ENCODE measurements at places on chromosomes 2 and 18.
A peak's percentile ranks its signal among the peaks of the same experiment; 100 is the strongest.

- no peak for DNase-seq
Observed at GRCh38 chr2:169819106-169819505, 5.6 kb downstream of the METTL5 start.

- no peak for DNase-seq
Observed at GRCh38 chr2:202762556-202762955, 109.0 kb downstream of the ICA1L start.

GRCh38 chr18:2547477-2548087 lies 23.7 kb downstream of the METTL4 start:
- no peak for DNase-seq

DNA sequence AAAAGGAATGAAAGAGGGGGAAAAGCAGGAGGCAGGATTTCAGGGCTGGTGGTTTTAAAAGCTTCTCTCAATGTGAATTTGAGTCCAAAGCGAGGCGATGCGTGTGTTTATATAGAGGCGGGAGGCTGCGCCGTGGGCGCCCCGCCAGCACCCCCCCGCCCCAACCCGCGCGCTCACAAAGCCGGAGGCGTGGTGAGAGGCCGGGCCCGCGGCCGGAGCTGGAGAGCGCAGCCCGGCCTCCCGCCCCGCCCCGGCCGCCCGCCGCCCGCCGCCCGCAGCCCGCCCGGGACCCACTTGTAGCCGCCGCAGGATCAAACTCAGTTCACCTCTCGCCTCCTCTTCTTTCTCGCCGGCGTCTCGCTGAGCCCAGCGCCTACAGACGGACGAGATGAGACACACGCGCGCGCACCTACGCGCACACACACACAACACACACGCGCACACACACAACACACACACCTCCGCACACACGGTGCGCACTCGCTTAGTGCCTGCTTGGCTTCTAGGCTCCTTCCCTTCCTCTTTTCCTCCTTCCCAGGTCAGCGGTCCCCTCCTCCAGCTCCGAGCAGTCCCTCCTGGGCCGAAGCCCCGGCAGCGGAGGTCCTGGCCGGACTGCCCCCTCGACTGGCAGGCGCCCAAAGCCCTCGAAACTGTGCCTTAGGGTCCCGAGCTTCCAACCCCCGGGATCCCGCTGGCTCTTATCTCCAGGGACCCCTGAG lies 1.3 kb upstream of the CYP26B1 start:
- no peak for DNase-seq

GRCh38 chr2:144354953-144355352 lies 165.0 kb downstream of the ZEB2 start:
- no peak for DNase-seq

DNA sequence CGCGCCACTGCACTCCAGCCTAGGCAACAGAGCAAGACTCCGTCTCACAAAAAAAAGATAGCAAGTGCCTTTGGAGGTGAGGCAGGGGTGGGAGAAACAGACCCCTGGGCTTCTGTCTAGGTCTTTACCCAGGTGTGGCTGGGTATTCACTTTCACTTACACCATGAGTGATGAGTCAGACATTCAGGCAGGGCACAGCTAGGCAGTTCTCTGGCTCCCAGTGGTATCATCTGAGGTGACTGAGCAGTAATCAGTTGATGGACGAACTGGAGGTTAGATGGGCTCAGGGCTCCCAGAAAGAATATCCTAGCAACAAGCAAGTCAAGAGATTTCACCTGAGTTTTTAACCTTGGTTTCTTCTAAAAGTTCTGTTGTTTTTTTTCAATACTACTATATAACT lies 107.0 kb upstream of the RAB6C start:
- no peak for DNase-seq

GRCh38 chr2:218881744-218882460 lies 1.2 kb downstream of the WNT10A start:
- no peak for DNase-seq

DNA sequence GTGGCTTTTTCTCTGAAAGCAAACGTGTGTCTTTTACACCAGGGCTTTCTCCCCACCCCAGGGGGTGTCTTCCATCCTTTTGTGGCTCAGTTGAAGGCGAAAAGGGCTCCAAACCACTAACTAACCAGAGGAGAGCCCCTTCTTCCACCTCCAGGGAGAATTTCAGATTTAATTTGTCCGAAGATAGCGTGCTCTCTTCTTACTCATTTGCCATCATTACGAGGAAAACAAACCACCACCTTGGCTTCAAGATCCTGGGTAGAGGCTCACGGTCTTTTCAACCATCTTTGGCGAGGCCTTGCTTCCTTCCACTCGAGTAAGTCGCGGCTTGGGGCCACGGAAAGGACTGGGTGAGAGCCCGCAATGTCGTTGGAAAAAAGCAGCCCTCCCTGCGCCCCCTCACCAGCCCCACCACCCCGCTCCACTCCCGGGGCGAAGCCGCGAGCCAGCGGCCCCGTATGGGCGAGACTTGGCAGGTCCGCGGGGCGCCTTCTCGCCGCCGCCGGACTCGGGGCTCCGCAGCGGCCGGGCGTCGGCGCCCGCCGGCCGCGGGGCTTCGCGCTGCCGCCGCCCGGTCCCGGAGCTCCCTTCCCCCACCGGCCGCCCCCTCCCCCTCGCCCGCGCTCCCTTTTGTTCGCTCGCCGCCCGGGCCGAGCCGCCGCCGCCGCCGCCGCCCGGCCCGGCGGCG lies 1.7 kb upstream of the ZNF532 start:
- peak; percentile 53 for DNase-seq

- no peak for DNase-seq
Observed at GRCh38 chr2:55550368-55551102, 31.0 kb downstream of the CFAP36 start.

DNA sequence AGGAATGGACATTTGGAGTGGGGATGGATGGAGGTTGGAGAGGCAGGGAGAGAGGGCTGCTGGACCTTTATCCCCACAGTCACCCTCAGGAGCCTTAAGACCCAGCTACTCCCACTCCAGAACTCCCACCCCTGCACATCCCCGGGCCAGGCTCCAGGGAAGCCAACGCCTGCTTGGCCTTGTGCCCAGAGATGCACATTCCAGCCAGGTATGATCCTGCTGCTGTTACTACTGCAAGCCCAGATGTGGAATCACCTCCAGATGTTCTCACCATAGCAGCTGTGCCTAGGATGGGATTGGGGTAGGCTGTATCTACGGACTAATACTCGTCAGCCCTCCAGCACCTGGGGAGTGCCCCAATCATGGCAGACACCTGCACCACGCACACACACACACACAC lies 71.7 kb downstream of the ZFP36L2 start:
- no peak for DNase-seq

- no peak for DNase-seq
Observed at GRCh38 chr2:156511122-156511521, 74.9 kb downstream of the GPD2 start.

DNA sequence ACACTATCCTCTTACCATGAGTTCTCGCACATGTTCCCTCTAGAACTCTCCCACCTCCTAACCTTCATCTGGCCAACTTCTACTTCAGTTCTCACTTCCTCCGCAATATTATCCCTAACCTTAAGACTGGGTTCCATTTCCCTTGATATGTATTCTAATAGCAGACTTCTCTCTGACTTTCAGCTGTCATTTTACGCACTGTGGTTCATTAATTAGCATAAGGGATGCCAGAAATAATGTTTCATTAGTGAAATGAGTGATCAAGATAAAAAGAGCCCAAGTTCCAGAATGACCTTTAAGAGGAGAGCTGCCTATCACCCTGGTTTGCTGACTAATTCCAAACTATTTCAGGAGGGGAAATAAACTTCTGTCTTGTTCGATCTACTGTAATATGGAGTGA lies 108.6 kb upstream of the CCDC150 start:
- DNase-seq = no peak

DNA sequence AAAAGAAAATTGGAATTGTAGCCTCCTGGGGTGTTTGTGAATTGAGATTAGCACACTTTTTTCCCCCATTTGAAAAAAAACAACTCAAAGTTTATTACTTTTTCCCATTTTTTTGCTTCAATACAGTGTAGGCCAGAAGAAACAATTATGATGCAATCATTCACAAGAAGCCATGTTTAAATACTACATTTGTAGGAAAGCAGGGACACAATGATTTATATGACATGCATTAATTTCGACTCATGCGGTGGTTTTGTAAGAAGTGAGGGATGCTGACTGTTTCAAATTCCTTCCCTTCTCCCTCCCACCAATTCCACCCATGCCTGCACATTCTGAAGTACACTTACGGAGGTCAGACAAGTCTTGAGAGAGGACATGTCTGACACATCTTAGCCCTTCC lies 774.2 kb upstream of the FSHR start:
- no peak for DNase-seq

- DNase-seq = no peak
Observed at GRCh38 chr2:96324721-96325040, 436 bp upstream of the ITPRIPL1 start.

DNA sequence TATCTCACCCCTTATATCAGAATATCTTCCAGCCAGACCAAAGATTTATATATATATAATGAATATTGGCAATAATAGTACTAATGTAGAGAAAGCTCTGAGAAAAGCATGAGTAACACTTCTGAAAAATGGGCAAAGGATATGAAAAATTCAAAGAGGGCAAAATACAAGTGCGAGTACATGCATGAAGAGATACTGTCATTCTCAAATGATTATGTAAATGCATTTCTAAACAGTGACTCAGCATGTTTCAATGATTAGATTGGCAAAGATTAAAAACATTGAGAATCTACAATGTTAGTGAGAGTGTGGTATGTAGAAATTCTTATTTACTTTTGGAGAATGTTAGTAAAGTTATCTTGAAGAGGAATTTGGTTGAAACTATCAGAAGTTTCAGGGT lies 118.3 kb upstream of the NEDD4L start:
- no peak for DNase-seq

- no peak for DNase-seq
Observed at GRCh38 chr2:164688896-164689419, 67.7 kb upstream of the GRB14 start.

DNA sequence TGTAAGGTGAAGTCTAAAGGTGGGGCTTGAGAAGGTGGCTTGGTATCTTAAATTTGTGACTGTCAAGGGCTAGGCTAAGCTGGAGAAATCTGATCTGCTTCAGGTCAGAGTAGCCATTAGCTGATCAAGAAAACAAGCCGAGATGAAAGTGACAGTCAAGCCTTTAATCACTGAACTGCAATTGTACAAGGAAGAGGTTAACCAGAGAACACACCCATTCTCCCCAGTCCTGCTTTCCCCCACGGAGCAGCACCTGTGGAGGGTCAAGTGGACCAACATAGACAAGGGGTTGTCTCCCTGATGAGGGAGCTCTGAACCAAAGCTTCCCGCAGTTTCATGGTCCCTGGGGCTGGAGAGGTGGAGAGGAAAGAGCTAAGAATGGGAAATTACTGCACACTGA lies 901.2 kb downstream of the DCC start:
- no peak for DNase-seq

GRCh38 chr2:102005989-102006885 lies 14.5 kb downstream of the IL1R2 start:
- no peak for DNase-seq

- no peak for DNase-seq
Observed at GRCh38 chr2:235232449-235233433, 261.1 kb upstream of the AGAP1 start.

DNA sequence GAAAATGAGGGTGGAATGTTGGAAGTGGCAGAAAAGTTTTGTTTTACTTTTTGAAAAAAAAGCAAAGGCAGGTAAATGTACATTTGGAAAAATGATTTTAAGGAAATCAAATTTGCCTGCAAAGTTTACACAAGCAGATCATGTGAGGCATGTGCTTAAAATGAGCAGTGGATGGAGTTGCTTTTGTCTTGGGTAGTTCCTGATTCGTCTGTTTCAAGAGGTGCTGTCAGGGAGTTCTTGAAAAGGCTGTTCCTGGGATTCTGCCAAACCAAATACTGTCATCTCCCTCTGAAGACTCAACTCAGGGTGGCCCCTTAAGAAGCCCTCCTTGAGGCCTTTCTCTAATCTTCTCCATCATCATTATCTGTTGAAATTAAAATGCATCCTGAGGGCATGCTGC lies 59.0 kb downstream of the TACR1 start:
- no peak for DNase-seq

DNA sequence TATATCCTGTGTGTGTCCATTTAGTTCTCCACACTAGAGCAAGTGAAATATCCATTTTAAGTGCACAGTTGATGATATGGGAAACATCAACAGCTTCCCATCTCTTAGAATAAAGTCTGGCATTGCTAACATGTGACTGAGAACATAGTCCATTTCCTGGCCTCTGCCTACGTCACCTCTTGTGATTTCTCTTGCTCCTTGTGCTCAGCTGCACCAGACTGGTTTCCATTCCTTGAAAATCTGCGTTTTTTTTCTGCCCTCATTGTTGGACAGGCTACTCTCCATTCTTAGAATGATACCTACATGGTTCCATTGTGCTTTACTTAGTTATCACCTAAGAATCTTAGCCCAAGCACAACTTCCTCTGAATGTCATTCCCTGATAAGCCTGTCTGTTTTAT lies 851.2 kb upstream of the ID2 start:
- no peak for DNase-seq

GRCh38 chr2:111967018-111967417 lies 68.6 kb downstream of the MERTK start:
- no peak for DNase-seq

- no peak for DNase-seq
Observed at GRCh38 chr2:204380141-204380881, 165.0 kb upstream of the PARD3B start.

DNA sequence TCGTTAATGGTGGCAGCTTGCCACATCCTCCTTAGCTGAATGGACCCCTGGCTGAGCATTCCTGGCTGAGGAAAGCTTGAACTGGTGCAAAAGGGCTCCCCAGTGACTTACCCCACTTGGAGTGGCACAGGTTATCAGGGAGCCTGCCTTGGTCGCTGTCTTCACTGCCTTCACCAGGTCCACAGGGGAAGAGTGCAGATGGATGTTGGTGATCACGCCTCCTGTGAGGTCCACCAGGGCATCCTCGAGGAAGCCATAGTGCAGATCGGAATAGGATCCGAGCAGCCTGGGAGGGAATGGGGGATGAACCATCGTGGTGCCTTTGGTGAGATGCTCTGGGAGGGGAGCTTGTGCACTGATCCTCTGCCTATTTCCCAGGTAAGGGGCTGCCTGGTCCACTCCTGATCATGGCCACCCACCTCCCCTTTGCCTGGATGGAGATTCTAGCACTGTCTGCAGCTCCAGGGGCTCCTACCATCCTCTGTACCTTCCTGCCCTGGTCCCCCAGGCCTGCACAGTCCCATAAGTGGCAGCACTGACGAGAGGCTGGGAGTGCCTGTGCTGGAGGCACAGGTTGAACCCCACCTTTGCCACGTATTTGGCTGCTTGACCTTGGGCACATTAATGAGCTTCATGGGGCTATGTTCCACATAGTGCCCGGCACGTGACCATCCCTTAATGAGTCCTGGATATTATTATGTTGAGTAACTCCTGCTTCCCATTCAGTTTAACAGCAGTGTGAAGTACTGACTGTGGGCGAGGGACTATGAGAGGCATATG lies 43.0 kb downstream of the CAPN13 start:
- DNase-seq = no peak

DNA sequence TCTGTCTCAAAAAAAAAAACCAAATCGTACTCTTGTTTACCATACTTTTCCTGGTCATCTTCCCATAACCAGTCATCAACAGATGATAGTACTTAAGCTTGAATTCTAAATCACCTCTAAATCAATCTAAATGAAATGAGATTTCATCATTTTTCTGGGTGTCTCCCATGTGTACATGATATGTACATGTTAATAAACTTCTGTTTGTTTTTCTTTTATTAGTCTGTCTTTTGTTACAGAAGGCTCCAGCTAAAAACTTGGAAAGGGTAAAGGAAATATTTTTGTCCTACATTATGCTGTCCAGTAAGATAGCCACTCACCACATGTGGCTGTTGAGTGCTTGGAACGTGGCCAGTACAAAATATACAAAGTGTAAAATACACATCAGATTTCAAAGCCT lies 78.7 kb upstream of the MSH6 start:
- no peak for DNase-seq

Data from amygdala (tissue), 56 donors.